Dorsolateral prefrontal cortex (tissue), 122 donors: ENCODE measurements at places on chromosomes 16 and 17. TPM values are rescaled to one million over a fixed set of nuclear protein-coding genes. Genes with fewer than 3 reads are reported as not detected.

GRCh38 chr17:68036304-68037147 lies 991 bp downstream of the KPNA2 start:
- no peak for DNase-seq

DNA sequence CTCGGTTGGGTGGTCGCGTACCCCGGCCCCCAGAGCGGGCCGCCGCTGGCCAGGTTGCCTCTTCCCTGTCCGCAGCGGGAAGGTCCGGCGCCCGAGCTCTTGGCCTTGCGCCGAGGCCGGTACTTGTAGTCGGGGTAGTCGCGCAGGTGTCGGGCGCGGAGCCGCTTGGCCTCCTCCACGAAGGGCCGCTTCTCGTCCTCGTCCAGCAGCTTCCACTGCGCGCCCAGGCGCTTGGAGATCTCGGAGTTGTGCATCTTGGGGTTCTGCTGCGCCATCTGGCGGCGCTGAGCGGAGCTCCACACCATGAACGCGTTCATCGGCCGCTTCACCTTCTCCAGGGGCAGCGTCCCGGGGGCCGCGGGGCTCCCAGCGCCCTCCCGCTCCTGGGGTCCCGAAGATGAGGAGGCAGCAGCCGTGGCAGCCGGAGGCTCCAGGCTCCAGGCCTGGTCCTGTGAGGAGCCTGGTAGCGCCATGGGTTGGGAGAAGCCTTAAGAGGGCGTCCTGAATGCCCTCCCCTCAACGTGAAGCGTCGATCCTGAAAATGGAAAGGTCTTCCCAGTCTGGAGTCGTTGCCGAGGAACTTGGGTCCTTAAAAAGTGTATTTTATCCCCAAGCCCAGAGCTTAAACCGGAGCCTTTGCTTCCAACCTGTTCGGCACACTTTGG lies 558 bp downstream of the SOX15 start:
- peak; percentile 83 for DNase-seq

GRCh38 chr16:75256696-75257343 lies 5.4 kb upstream of the BCAR1 start:
- DNase-seq, result no peak

DNA sequence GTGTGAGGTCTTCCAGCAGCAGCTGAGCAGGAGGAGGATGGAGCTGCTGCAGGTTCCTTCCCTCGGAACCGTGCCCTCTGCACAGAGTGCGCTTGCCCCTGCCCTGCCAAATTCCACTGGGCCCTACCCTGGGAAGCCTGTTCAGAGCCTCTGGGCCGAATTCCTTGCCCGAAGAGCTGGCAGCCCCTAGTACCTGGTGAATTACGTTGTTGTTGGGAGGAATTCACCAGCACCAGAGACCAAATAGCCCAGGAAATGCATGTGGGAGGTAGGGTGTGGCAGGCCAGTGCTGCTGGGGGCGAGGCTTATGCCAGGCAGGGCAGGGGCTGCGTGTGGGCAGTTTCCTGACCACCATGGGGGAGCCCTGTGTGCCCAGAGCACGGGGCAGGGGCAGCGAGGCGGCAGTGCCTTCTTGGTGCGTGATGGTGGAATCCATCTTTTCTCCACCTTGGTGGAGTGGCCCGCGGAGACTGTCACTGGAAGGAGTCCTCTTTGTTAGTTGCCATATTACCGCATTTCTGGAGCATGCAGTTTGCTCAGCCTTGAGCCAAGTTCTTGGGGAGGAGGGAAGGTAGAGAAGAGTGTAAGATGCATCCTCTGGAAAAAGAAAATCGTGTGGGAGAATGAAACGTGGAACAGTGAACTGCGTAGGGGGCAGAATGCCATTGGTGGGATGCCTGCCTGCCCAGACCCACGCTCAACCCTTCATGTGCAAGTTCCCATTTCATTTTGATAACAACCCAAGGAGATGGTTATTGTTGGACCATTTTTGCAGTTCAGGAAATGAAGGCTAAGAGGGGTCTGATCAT lies 2.3 kb downstream of the MRC2 start:
- no peak for DNase-seq

GRCh38 chr16:67086822-67087221 lies 22.9 kb upstream of the PHAF1 start:
- no peak for DNase-seq

- DNase-seq, result no peak
These were observed 161.3 kb upstream of the GSE1 start for GRCh38 chr16:85451641-85452363.

GRCh38 chr16:30377050-30377811 lies 2.6 kb downstream of the MYL11 start:
- DNase-seq, result no peak

- no peak for DNase-seq
These were observed 4.8 kb downstream of the MSI2 start for GRCh38 chr17:57261084-57261461.

DNA sequence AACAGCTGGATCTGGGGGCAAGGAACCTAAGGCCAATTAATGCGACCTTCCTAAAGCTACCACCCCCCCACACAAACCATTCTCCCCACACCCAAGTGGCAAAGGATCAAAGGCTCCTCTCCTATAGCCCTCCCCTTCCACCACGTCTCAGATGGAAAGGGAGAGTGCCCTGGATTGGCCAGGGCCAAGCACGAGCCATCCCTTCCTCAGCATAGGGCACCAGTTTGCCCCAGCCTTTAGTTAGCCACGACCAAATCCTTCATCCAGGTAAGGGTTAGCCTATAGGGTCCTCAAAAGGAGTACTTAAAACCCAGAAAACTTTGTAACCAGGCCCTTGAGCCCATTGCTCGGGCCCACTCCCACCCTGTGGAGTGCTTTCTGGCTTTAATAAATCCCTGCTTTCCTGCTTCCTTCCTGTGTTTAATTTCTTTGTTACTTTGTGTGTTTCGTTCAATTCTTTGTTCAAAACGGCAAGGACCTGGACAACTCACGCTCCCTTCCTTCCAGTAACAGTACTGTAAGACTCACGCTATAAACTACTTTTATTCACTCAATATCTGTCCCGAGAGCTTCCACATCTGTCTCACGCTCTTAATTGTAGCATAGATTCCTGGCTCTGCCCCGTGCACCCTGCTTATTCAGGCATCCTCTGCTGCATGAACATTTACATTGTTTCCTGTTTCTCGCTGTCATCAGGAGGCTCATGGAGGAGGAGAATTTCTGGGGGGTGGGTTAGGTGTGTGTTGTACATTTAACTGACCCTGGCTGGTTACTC lies 62.3 kb downstream of the TNFRSF13B start:
- no peak for DNase-seq

GRCh38 chr17:28743243-28744103 lies at the start of gene TRAF4:
Gene TRAF4 (plus strand): TSS chr17:28744011. CDS start chr17:28744113, 102 bp downstream.
- DNase-seq, result peak; percentile 66

DNA sequence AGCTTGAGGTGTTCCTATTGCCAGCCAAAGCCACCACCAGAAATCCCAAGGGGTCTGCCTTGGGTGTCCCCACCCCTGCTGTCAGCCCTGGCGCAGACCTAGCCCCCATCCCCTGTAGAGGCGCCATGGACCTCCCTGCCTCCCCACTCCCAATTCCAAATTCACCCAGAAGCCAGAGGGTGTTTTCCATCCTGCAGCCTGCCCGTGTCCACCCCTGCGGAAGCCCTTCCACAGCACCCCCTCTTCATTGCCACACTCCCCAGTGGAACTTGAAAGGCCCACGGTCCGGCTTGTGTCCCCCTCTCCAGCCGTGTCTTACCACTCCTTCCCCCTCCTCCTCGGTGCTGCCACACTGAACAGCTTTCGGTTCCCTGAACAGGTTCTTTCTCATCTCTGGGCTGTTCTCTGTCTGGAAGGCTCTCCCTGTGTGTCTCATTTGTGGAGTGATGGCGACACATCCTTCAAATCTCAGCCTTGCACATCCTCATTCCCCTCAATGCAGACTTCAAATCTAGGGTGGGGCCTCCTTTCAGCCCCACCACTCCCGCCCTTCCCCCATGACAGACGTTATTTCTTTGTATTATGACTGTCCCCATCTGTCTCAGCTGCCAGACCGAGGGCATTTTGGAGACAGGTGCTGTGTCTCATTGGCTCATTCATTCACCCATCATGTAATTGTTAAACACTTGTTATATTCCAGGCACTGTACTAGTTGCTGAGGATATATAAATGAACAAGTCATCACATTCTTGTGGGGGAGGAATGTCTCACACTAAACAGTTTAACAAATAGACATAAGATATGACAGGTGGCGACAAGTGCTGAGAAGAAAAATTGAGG lies 36.3 kb downstream of the ADGRG5 start:
- no peak for DNase-seq

DNA sequence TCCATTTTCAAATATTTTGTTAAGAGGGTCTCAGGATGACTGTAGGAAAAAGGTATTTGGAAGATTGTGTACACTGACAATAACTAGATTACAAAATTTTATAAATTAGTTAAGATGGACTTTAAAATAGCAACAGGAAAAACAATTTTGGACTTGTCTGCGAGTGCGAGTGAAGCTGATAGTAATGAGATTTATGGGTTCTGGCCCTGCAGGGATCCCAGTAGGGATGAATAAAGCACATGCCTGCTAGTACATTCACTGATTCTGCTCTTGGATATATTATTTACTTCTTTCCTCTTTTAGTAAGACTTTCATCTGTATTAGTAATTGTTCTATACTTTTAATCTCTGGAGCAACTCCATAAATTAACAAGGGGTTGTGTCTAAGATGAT lies 28.2 kb downstream of the PRKCA start:
- DNase-seq, result no peak

GRCh38 chr17:74842599-74843351 lies 16.9 kb downstream of the GRIN2C start:
- peak; percentile 55 for DNase-seq

DNA sequence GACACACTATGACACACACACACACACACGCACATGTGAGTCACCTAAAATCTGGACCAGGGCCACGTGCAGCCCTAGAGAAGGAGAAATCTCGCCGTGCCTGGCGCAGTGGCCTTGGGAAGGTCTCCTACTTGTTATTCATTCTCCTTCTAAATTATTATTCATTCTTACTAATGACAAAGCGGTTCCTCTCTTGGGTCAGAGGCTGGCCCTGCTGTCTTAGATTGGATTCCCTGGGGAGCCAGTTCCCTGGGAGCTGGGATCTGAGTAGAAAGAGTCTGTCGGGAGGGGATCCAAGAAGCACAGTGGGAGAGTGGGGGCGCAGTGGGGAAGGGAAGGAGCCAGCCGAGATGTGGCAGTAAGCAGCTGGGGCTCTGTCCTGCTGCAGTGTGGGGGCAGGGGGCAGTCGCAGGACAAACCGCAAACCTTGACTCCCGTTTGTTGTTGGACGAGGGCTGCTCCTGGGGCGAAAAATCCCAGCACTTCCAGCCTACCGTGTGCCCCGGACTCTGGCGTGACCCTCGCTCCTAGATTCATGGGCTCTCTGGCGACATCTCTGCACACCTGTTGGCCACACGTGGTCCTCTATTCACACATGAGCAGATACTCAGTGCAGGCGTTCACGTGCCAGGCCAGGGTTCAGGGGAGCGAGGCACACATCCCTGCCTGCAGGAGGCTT lies 18.7 kb upstream of the JPH3 start:
- DNase-seq, result no peak

DNA sequence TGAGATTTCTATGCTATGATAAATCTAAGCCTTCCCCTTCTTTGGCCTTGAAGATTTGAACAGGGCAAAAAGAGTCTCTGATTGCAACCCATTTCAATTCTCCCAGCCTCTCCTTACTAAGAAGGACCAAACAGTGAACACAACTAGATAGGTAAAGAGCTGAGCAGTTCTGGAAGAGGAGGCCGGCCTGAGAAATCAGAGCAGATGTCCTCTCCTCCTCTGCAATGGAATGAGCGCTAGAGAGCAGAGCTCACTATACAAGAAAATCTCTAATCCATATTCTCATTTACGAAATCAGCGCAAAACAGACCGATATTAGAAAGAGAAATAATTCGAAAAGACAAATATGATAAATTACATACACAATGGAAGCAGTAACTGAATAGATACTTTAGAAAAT lies 124.2 kb downstream of the CDK5R1 start:
- no peak for DNase-seq

GRCh38 chr17:4594931-4595684 lies 10.8 kb downstream of the SMTNL2 start:
- no peak for DNase-seq

- DNase-seq, result peak; percentile 23
These were observed 20.9 kb downstream of the OSBPL7 start for GRCh38 chr17:47800686-47801085.

DNA sequence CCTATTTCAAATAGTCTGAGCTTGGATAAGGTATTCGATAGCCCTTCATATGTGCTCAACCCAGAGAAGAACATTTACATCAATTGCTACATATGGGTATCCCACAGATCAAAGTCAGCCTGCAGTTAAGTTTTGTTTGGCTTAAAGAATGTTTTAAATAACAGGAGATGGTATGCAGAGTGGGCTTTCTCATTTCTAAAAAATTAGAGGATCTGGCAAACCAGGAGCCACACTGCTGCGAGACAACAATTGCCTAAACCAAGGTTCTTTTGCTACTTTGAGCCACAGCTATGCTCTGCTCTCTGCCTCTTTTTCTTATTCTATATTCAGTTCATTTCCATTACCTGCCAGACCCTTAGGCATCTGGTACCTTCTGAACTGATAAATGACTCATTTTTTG lies 30.2 kb upstream of the ARHGAP44 start:
- no peak for DNase-seq

DNA sequence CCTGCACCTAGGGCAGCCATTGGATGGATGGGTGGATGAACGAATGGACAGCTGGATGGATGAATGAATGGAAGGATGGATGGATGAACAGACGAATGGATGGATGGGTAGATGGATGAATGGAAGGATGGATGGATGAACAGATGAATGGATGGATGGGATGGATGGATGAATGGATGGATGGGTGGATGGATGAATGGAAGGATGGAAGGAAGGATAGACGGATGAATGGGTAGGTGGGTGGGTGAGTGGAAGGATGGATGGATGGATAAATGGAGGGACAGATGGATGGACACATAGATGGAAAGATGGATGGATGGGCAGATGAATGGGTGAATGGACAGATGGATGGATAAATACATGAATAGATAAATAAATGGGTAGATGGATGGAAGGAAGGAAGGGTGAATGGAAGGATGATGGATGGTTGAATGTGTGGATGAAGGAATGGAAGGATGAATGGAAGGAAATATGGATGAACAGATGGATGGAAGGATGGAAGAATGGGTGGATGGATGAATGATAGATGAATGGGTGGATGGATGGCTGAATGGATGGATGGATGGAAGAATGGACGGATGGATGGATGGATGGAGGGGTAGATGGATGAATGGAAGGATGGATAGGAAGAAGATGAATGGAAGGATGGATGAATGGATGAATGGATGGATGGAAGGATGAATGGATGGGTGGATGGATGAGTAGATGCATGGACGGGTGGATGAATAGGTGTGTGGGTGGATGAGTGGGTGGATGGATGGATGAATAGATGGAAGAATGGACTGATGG lies 15.4 kb downstream of the SRL start:
- DNase-seq, result no peak

GRCh38 chr16:81167851-81168250 lies 70.6 kb upstream of the BCO1 start:
- no peak for DNase-seq

- DNase-seq, result no peak
These were observed 3.9 kb downstream of the HS3ST3A1 start for GRCh38 chr17:13597723-13598347.

Gene HOXB13
- total RNA-seq, result not detected

Gene ATP2A1
- 2.2 TPM for total RNA-seq

Gene LAT
- 14.7 TPM for total RNA-seq

Gene PIK3R5
- total RNA-seq, result 3.3 TPM

Gene ST6GALNAC1
- 4.8 TPM for total RNA-seq

Gene ATAD5
- 1.9 TPM for total RNA-seq

Gene ANKFN1
- total RNA-seq, result 3.2 TPM

Gene CCL8
- not detected for total RNA-seq

Gene KRTAP2-2
- not detected for total RNA-seq
